ENCODE measurements at places on chromosomes 2 and 18.

DNA sequence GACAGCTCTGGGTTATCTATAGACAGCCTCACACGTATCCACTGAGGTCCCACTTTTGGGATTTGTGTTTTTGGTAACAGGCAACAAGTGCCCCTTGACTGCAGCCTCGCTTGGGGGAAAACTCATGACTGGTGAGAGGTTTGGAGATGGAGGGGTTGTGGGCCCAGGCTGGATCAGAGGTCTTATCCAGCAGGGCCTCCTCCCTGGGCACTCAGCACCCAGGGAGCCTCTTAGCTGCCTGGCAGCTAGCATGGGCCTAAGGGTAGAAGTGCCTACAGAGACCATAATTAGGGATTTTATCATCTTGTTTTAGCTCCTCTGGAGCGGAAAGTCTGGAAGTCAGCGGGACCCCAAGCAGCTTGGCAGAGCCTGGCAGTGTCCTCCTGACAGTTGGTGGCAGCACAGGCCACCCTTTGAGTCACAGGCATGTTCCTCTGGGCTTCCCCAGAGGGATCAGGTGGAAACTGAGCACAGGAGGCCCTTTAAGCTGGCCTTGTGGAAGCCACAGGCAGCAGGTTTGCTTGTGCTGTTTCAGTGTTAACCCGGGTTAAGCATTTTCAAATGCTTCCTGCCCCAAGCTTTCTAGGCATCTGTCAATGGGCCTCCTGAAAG lies 143.1 kb downstream of the KCTD1 start:
- no peak for DNase-seq

DNA sequence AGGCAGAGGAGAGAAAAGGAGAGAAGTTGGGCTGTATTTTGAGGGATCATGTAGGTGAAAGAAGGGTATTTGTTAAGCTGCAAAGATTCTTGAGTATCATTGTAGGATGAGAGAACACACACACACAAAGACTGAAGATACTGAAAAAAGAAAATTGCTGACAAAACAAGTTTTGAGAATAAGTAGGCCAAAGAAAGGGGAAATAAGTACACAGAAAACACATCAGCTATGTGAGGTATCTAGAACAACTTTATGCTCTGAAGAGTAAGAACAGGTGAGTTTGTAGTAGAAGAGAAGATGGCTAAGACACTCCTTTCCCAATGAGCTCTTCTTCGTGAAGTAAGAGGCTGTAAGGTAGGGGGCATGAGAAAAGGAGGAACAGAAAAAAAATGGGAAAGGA lies 28.2 kb downstream of the METTL8 start:
- no peak for DNase-seq

GRCh38 chr2:120828829-120829632 lies 93.4 kb downstream of the GLI2 start:
- no peak for DNase-seq

DNA sequence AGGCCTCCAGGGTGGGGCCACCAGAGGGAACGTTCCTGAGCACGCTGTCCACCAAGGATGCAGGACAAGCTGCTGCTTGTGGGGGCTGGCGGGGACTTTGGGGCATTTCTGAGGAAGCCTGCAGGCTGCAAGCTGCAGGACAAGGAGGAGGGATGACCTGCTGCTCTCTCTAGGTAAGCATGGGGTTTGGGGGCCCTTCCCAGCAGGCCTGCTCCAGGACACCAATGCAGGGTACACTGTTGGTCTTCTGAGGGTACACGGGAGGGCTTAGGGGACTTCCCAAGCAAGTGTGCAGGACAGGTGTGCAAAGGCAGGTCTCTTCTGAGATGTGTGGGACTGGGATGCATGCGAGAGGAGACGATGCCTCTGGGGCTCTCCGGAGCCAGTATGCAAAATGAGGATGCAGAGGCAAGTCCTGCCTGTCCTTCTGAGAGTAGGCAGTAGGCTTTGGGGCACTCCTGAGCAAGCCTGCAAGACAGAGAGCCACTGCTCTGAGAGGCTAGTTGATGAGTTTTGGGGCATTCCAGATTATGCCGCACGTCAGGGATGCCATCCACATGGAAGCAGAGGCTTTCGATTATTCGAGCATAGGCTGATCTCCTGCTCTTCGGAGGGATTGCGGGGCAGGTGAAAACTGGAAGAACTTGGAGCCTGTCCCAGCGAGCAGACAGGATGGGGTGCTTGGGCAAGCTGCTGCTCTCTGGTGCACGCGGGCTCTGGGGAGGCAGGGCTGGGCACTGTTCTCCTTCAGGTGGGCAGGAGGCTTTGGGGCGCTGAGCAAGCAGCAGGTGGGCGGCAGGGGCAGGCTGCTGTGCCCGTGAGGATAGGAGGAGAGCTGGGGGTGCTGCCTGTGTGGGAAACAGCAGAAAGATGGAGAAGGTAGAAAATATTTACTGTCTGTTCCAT lies 44.6 kb downstream of the CNGA3 start:
- DNase-seq = no peak

GRCh38 chr2:71727562-71727961 lies 274.2 kb downstream of the DYSF start:
- DNase-seq = no peak

- DNase-seq = peak; percentile 82
Measured at GRCh38 chr2:12884713-12885282, 168.1 kb downstream of the TRIB2 start.

DNA sequence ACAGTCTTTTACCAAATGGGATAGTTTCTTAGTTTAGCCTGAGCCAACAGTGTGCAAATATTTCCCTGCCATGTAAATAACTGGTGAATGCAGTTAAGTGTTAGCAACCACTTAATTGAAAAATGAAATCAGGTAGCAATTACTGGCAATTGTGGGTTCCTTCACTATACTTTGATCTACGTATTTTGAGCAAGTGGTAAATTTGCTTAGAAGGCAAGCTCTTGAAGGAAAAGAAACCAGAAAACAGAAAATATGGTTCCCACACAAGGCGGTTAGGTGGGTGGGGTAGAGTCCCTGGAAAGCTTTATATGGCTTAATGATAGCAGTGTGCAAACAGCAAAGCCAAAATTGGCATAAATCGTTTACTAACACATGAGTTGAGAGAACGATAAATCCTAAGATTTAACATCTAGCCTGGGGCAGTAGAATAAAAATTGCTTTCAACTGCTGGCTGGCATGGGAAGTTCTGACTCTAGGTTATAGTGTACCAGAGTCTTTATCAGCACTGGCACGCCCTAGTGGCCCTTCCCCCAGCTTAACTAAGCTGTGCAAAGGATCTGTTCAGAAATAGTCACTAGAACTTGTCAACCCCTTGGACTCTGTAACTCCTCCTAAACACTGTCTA lies 17.0 kb downstream of the SLC9A2 start:
- DNase-seq = no peak

GRCh38 chr2:10168221-10168620 lies 45.7 kb downstream of the RRM2 start:
- no peak for DNase-seq

DNA sequence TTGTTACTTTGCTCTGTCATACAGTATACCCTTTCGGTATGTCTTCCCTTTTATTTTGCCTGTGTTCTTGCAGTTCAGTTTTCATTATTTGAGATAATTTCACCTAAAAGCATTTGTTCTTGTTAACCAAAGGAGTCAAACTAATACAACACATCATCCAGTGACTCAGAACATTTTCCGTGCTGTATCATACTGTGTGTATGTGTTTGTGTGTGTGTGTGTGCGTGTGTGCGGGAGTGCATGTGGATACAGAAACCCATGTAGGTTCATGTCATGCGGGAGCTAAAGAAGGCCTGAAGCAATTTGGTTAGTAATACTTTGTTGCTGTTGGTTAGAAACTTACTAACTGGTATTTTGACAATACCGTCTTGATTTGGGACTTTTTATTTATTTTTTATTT lies 60.0 kb downstream of the CEP192 start:
- no peak for DNase-seq

DNA sequence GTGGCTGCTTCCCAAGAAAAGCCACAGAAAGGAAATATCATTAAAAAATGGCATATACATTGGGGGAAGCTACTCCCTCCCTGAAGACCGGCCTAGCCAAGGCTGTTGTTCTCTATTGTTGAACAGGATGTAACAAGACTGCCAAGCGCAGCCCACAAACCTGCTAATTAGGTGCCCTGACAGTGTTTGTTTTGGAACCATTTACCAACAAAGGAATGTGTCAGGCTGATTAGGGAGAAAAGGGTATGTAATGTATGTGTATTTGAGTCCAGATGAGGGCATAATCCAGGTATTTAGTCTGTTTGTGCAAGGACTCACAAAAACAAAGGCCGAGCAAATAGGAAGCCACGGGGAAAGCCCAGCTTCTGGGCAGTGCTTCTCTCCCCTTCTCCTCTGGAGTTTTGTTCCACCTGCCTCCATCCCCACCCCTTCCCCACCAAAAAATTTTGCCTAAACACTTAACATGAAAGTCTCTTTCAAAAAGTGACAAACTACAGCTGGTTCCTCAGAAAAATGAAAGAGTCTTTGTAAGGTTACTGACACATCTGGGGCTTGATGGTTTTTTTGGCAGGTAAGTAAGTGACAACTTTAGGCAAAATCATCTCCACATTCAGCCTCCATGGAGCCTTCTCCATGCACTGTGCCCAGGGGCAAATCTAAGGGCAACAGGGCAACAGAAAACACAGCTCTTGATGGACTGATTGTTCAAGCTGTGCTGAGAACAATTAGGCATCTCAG lies 78.3 kb upstream of the FZD5 start:
- DNase-seq = no peak

DNA sequence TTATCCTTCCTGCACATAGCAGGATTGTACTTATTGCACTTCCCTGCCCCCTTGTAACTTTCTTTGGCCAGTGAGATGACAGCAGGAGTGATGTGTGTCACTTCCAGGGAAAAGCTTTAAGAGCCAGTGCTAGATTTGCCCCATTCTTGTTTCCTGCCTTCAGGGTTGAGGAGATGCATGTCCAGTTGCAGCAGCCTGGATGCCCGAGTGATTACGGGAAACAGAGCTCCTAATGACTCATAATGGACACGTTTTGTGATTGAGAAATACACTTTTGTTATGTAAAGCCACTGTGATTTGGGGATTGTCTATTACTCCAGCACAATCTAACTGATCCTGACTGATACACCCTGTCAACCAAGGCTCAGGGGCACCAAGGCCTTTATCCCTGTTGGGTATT lies 5.0 kb upstream of the TET3 start:
- peak; percentile 72 for DNase-seq

DNA sequence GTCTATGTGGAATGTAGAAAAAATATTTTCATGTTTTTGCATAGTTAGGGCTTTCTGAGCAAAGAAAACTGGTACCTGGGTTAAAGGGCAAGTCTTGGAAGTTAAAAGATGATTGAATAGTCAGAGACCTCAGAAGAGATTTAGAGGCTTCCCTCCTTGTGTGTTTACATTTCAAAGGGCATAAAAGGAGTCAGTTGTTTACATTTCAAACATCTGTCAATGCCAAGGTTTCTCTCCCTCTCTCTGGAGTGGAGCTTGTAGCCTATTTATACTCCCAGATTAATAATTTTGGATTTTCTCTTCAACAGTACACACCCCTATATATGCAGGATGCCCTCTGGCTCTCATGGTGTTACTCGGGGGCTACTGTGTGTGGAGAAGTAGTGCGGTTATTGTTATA lies 8.6 kb downstream of the M1AP start:
- DNase-seq = no peak

- no peak for DNase-seq
Measured at GRCh38 chr2:88199912-88200682, 30.0 kb downstream of the THNSL2 start.

GRCh38 chr2:127635380-127636237 lies 10.3 kb upstream of the GPR17 start:
- no peak for DNase-seq

- DNase-seq = no peak
Measured at GRCh38 chr2:32900246-32900973, 46.3 kb upstream of the LTBP1 start.

GRCh38 chr2:205696927-205697441 lies 14.7 kb downstream of the NRP2 start:
- DNase-seq = no peak

- DNase-seq = no peak
Measured at GRCh38 chr18:3213300-3214059, 6.3 kb downstream of the MYOM1 start.

- no peak for DNase-seq
Measured at GRCh38 chr18:26290385-26290784, 64.1 kb downstream of the TAF4B start.

DNA sequence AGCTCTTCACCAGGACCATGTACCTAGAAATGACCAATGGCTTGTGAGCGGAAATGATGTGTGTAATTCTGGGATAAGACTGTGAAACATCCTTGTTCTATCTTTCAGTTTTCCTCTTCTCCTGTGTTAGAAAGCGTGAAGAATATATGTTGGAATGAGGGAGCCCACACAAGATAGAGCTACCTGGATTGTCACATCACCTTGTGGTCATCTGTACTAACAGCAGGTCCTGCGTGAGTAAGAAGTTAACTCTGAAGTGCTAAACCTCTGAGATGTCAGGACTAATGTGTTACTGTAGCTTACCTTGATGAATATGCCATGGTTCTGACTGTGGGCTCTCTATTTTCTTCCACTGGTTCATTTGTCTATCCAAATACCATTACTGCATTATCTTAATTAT lies 75.6 kb downstream of the FASTKD2 start:
- no peak for DNase-seq

DNA sequence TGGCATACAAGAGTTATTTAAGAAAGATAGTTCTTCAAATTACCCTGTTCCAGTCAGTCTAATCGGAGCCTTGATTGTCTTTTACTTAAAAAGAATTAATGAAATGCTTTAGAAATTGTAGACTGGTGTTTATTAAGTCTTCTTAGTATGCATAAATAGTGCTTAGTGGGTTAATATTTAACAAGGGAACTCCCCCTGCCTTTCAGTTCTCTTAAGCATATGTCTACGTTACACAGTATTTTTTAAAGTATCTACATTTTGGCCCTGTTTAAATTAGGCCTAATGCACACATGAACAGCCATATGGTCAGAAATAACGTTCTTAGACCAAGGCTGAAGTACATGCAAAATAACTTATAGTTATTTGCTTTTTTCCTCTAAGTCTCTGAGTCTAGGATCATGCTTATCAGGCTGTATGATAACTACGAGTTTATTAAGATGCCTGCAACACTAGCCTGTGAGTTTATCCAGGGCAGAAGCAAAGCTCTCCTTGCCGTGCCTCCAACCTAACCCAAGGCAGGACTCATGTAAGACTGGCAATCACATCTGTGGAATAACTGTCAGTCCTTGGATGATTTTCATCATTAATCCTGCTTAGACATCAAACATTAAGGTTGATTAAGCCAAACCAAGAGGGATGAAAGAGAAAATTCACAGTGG lies 6.7 kb downstream of the BCL2 start:
- DNase-seq = no peak

- DNase-seq = peak; percentile 91
Measured at GRCh38 chr2:39494784-39495251, 57.7 kb upstream of the MAP4K3 start.

DNA sequence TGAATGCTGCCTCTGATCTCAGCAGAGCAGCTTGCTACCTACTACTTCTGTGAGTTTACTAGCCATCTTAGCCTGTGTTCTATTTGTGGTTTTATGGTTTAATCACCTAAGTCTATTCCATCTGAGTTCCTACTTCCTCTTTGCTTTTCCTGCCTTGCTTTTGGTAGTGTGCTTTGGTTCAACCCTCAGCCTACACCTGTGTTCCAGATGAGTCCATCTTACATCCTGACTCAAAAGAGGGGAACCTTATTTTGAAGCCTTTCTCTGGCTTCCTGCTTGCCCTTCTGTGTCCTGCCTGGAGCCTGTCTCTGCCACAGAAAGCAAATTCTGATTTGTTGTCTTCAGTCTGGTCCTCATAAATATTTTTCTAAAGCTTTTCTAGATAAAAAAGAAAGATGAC lies 530.3 kb upstream of the MEX3C start:
- no peak for DNase-seq
